IMR-90 (cell line): ENCODE measurements at places on chromosomes 7 and 10. TPM values are rescaled to one million over a fixed set of nuclear protein-coding genes. Genes with fewer than 3 reads are reported as not detected.

The SLC35B4 gene
- 15.6 and 19.7 TPM in 2 replicates for total RNA-seq

The MYPN gene
- 12.5 and 13.1 TPM in 2 replicates for total RNA-seq

The MEOX2 gene
- under 0.01 TPM in 1 of 2 replicates, not detected in the other for total RNA-seq

The PTPN20 gene
- total RNA-seq: not detected in 2 replicates

The HPSE2 gene
- total RNA-seq: not detected in 2 replicates

DNA sequence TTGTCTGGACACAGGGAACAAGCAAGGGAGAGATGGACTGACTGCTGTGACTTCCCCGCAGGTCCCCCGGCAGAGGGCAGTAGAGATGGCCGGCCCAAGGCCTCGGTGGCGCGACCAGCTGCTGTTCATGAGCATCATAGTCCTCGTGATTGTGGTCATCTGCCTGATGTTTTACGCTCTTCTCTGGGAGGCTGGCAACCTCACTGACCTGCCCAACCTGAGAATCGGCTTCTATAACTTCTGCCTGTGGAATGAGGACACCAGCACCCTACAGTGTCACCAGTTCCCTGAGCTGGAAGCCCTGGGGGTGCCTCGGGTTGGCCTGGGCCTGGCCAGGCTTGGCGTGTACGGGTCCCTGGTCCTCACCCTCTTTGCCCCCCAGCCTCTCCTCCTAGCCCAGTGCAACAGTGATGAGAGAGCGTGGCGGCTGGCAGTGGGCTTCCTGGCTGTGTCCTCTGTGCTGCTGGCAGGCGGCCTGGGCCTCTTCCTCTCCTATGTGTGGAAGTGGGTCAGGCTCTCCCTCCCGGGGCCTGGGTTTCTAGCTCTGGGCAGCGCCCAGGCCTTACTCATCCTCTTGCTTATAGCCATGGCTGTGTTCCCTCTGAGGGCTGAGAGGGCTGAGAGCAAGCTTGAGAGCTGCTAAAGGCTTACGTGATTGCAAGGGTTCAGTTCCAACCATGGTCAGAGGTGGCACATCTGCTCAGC is 6.0 kb downstream of the CYREN start:
- no peak overlapping the region for H3K27ac ChIP-seq
- no peak overlapping the region for H3K4me3 ChIP-seq
- no peaks in the 10 kb centered on the region for H3K27me3 ChIP-seq

DNA sequence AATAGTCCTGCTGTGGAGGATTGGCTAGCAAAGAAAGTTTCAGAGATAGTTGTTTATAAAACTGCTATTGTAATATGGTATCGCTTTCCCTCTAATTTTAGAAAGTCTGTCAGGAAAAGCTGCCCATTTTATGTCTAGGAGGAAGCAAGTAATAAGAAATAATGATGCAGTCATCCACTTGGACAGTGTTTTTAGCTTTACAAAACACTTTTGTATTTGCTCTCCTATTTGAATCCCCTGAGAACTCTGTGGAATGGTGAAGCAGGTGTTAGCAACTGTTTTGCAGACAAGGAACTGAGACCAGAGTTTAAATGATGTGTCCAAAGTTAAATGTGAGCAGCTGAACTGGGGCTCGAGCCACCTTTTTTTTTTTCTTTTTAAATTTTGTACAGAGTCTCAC is 455.8 kb downstream of the XPNPEP1 start:
- no peak overlapping the region for H3K4me3 ChIP-seq
- no peak overlapping the region for H3K27ac ChIP-seq
- H3K4me1 ChIP-seq: no peaks in the 10 kb centered on the region
- no peaks in the 10 kb centered on the region for H3K36me3 ChIP-seq

DNA sequence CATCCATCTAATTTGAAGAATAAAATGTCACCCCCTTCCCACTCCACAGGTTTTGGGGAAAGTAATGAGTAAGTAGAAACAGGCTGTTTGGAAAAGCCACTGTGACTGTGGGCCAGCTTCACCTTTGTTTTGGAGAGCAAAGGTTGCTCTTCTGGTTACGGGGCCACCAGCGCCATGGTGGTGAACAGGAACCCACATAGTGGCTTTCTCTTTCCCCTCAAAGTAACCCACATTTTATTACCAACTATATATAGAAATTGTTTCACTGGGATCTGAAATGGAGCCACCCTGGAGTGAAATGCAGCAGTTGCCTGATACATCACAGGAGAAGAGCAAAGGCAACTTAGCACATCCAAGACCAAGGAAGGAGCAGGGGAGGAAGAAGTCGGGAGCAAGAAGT is 112.3 kb upstream of the EFCAB10 start:
- peaks cover 4% of the 10 kb centered on the region; the same call in 1 of the 2 replicates for H3K4me1 ChIP-seq
- no peaks in the 10 kb centered on the region for H3K27me3 ChIP-seq
- no peak overlapping the region for H3K27ac ChIP-seq
- H3K4me3 ChIP-seq: no peak overlapping the region

DNA sequence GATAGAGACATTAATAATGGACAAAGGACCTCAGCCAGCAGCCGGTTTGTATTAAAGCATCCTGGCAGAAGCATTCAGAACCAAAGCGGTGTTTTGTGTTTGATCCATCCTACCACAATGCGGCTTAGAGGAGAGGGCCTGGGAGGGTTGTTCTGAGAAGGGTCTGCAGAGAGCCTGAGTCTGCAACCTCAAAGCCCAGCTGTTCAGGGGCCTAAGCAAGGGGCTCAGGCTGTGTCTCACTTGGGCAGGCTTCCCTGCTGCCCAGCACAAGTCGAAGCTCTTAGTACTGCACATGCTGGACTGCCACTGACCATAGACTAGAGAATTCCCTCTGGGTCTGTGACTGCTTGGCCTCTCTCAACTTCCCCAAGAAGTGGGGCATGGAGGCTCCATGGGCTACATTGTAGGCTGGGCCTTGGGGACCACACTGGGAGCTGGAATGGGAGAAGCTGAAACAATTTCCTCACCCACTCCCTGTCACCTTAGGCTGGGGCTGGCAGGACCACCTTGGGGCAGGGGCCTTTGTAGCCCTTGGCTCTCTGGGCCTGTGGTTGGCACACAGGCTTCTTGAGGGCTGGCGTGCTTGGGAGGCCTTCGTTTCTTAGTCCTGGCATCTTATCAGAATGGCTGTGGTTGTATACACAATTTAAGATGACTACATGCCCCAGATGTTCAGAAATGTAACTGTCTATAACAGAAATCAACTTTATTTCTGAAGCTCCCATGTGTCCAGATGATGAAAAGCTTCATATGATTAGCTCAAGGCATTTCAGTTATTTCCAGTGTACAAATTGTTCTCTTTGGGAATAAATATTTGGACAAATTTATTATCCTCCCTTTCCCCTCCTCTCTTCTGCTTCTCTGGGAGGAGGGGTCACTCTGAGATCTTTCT is 44.5 kb downstream of the LRRC18 start:
- no peaks in the 10 kb centered on the region for H3K36me3 ChIP-seq
- H3K4me3 ChIP-seq: no peak overlapping the region
- DNase-seq: no peak
- H3K4me1 ChIP-seq: no peaks in the 10 kb centered on the region
- no peak overlapping the region for H3K27ac ChIP-seq

GRCh38 chr7:71517940-71518699 is 386.2 kb downstream of the GALNT17 start:
- no peaks in the 10 kb centered on the region for H3K4me1 ChIP-seq
- no peak for DNase-seq
- no peaks in the 10 kb centered on the region for H3K36me3 ChIP-seq
- no peaks in the 10 kb centered on the region for H3K27me3 ChIP-seq
- no peak overlapping the region for H3K4me3 ChIP-seq

GRCh38 chr10:69056129-69056528 is 31.8 kb upstream of the SRGN start:
- H3K4me3 ChIP-seq: no peak overlapping the region
- no peak overlapping the region; the same call in 1 of the 2 replicates for H3K27ac ChIP-seq

- no peak for DNase-seq
- no peaks in the 10 kb centered on the region for H3K27me3 ChIP-seq
- H3K4me1 ChIP-seq: no peaks in the 10 kb centered on the region
- no peak overlapping the region for H3K27ac ChIP-seq
- H3K4me3 ChIP-seq: no peak overlapping the region
- H3K36me3 ChIP-seq: peaks cover 52% of the 10 kb centered on the region
Measured at GRCh38 chr7:4998910-4999309, 39.9 kb upstream of the MMD2 start.

GRCh38 chr10:79502561-79503309 is 9.6 kb upstream of the EIF5AL1 start:
- no peak overlapping the region for H3K27ac ChIP-seq
- H3K4me1 ChIP-seq: peaks cover 2% of the 10 kb centered on the region; the same call in 1 of the 2 replicates
- no peaks in the 10 kb centered on the region for H3K36me3 ChIP-seq
- H3K27me3 ChIP-seq: peaks cover 4% of the 10 kb centered on the region; the same call in 1 of the 2 replicates

- no peaks in the 10 kb centered on the region for H3K36me3 ChIP-seq
- H3K27me3 ChIP-seq: no peaks in the 10 kb centered on the region
- no peak for DNase-seq
Measured at GRCh38 chr7:83267141-83267631, 104.5 kb upstream of the PCLO start.

DNA sequence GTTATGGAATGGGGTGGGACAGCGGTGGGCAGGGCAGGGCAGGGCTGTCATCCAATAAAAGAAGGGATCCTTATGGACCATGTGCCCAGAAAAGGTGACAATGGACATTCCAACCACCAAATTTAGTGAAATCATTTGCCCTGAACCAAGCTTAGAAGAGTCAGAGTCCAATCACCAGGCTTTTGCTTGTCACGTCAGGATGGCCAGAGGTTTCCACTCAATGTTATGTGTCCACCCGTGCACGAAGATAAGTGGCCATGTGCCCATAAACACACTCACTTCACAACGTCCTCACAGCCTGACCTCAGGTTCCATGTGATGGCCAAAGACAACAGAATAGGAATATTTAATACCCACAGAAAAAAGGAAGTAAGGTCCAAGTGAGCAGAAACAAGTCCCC is 36.6 kb upstream of the PLPP4 start:
- no peaks in the 10 kb centered on the region for H3K36me3 ChIP-seq
- no peaks in the 10 kb centered on the region for H3K27me3 ChIP-seq
- H3K4me3 ChIP-seq: no peak overlapping the region
- no peak for DNase-seq
- no peaks in the 10 kb centered on the region for H3K4me1 ChIP-seq

GRCh38 chr10:11698691-11699549 is 43.3 kb upstream of the ECHDC3 start:
- no peaks in the 10 kb centered on the region; the same call in 1 of the 2 replicates for H3K27me3 ChIP-seq
- H3K4me1 ChIP-seq: no peaks in the 10 kb centered on the region
- no peak for DNase-seq
- no peaks in the 10 kb centered on the region for H3K36me3 ChIP-seq
- no peak overlapping the region for H3K4me3 ChIP-seq

- no peaks in the 10 kb centered on the region for H3K4me1 ChIP-seq
- no peak overlapping the region for H3K4me3 ChIP-seq
- DNase-seq: peak; percentile 8
- H3K27ac ChIP-seq: no peak overlapping the region
Measured at GRCh38 chr10:17290226-17290625, 62.2 kb downstream of the VIM start.

- no peaks in the 10 kb centered on the region for H3K27me3 ChIP-seq
- DNase-seq: no peak
- no peak overlapping the region for H3K4me3 ChIP-seq
- H3K4me1 ChIP-seq: no peaks in the 10 kb centered on the region
Measured at GRCh38 chr10:43760514-43760913, 111.8 kb upstream of the ZNF32 start.

- H3K27me3 ChIP-seq: peaks cover 55% of the 10 kb centered on the region
- H3K4me1 ChIP-seq: 0 out of 2 replicates have a peak, but pooled peaks cover 2% of the 10 kb centered on the region
- H3K27ac ChIP-seq: no peak overlapping the region
- no peaks in the 10 kb centered on the region for H3K36me3 ChIP-seq
Measured at GRCh38 chr10:97771055-97771891, 526 bp downstream of the SFRP5 start.

DNA sequence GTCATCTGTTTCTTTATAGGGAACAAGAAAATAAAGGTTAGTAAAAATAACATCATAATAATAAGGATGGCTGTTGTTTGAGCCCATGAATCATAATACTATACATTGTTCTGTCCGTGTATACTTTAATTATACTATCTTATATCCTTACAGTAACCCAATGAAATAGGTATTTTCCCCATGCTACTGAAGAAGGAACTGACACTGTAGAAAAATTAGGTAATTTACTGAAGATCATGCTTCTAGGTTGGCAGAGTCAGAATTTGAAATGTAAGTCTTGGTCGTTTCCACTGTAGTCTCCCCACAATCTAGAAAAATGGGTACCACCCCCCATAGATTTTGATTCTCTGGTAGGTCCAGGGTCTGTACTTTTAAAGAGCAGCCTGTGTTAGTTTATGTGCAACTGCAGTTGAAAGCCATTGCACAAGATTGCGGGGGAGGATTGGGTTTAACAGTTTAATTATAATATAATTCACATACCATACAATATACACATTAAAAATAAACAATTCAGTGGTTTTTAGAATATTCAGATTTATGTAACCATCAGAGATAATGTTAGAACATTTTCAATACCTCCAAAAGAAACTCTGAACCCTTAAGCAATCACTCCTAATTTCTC is 47.7 kb downstream of the SHOC2 start:
- H3K4me1 ChIP-seq: no peaks in the 10 kb centered on the region
- DNase-seq: peak; percentile 8
- H3K4me3 ChIP-seq: no peak overlapping the region
- H3K27ac ChIP-seq: no peak overlapping the region
- H3K27me3 ChIP-seq: no peaks in the 10 kb centered on the region
- H3K36me3 ChIP-seq: no peaks in the 10 kb centered on the region

DNA sequence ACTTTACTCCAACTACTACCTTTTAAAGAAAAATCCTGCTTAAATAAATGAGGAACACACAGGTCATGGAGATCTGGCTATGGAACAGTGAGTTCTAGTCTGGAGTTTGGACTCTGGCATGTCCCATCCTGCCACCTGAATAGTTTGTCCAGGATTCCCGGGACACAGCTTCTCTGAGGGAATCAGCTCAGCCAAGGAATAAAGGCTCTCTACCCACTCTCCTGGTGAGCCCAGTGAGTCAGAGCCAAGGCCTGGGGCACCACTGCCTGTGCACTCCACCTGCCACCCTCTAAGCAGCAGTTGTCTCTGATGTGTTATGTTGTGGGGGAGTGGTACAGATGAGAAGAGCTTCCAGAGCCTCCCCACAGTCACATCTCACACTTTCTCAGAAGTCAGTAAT is 113.5 kb downstream of the HTR5A start:
- no peaks in the 10 kb centered on the region for H3K4me1 ChIP-seq
- no peaks in the 10 kb centered on the region for H3K36me3 ChIP-seq
- no peak overlapping the region for H3K4me3 ChIP-seq
- H3K27me3 ChIP-seq: no peaks in the 10 kb centered on the region
- no peak overlapping the region for H3K27ac ChIP-seq

GRCh38 chr7:99707096-99707495 is 27.3 kb upstream of the CYP3A5 start:
- H3K4me1 ChIP-seq: no peaks in the 10 kb centered on the region
- no peak overlapping the region for H3K27ac ChIP-seq
- DNase-seq: peak; percentile 21
- H3K27me3 ChIP-seq: no peaks in the 10 kb centered on the region
- no peak overlapping the region for H3K4me3 ChIP-seq

DNA sequence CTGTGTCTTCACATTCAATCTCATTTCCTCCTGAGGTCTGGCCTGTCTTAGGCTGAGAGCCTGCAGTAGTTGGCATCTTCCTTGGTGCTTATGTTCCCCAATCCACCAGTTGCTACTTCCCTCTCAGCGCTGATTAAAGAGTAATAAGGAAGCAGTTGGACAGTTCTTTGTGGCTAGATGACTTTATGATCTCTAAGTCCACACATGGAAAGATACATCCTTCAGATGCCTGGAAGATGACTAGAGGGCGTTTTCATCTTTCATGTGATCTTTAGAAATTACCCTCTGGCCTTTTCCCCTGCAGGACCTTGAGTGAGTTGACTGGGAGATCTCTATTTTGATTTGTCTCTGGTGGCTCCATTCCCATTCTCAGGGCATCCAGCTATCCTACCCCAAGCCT is 204.5 kb downstream of the GRM3 start:
- no peaks in the 10 kb centered on the region for H3K36me3 ChIP-seq
- DNase-seq: no peak
- no peak overlapping the region for H3K4me3 ChIP-seq
- H3K27me3 ChIP-seq: no peaks in the 10 kb centered on the region
- H3K4me1 ChIP-seq: no peaks in the 10 kb centered on the region
